ENCODE measurements at places on chromosomes 6 and 20.
A peak's percentile ranks its signal among the peaks of the same experiment; 100 is the strongest.

- no peak for DNase-seq
These were observed 181.0 kb downstream of the COL12A1 start for GRCh38 chr6:75024828-75025227.

DNA sequence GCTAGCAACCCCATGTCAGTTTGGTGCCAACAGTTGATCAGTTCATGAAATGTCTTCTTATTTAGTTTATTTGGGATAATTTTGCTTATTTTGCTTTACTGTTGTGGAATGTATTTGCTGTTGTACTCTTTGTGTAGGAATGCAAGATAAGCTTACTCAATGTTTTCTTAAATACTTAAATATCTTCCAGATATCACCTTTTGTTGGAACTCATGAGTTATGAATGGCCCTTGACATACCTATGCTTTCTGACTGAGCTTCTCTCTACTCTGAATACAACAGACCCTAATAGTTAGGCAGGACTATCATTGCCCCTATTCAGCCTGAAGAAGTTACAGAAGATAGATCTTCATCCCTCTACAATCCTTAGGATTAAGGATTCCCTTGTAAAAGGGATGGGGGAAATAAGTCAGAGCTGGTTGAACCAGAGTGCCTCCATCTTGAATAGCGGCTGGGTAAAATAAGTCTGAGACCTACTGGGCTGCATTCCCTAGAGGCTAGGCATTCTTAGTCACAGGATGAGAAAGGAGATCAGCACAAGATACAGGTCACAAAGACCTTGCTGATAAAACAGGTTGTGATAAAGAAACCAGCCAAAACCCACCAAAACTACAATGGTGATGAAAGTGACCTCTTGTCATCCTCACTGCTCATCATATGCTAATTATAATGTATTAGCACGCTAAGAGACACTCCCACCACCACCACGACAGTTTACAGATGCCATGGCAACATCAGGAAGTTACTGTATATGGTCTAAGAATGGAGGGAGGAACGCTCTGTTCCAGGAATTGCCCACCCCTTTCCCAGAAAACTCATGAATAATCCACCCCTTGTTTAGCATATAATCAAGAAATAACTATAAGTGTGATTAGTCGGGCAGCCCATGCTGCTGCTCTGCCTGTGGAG, 196.9 kb downstream of the AKAP7 start:
- no peak for DNase-seq

- DNase-seq = no peak
These were observed 67.6 kb downstream of the NUDT3 start for GRCh38 chr6:34324738-34325444.

- no peak for DNase-seq
These were observed 31.0 kb upstream of the SLC9A8 start for GRCh38 chr20:49781676-49782075.

- no peak for DNase-seq
These were observed 262.8 kb downstream of the TMEM242 start for GRCh38 chr6:157060440-157060952.

DNA sequence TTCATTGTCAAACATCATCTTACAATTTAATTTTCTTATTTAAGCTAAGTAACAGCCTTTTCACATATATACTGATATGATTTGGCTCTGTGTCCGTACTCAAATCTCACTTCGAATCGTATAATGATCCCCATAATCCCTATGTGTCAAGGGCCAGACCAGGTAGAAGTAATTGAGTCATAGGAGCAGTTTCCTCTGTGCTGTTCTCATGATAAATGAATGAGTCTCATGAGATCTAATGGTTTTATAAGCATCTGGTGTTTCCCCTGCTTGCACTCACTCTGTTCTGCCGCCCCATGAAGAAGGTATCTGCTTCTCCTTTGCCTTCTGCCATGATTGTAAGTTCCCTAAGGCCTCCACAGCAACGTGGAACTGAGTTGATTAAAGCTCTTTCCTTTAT, 25.1 kb upstream of the CMTR1 start:
- DNase-seq = no peak

- DNase-seq = no peak
These were observed 60.1 kb upstream of the ELOVL5 start for GRCh38 chr6:53408826-53409225.

DNA sequence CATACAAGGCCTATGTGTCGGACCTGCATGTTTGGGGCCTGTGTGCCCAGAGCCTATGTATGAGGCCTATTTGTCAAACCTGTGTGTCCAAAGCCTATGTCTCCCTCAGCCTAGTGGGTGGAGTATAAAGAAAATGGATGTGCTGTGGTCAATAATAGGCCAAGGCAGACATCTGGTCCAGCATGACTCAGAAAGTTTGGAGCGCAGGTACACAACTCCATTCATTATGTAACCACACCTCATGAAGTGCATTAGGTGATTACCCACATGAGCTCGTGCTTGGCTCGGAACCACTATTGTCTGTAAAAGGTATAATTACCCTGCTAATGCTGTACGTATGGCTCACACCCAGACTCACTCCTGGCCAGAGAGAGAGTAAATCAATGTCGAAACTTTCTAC, 302.4 kb upstream of the POU3F2 start:
- no peak for DNase-seq

DNA sequence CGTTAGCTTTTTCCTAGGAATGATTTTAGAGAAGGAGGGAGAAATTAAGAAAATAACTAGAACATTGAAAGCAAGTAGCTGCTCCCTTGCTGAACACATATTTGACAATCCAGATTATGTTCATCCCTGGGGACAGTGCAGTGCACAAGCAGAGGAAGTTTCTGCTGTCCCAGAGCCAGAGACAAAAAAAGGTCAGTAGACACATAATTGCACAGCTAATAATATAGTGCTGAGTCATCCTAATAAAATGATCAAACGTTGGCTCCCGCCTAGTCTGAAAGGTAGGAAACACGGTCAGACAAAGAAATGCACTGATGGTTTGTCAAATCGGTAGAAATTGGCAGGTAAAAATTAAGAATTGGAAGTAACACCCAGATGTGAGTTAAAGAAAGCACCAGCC, 21.7 kb upstream of the SSTR4 start:
- no peak for DNase-seq

GRCh38 chr6:26471970-26472369, 14.2 kb downstream of the BTN2A1 start:
- no peak for DNase-seq

GRCh38 chr6:150229436-150230163, 86.8 kb downstream of the PPP1R14C start:
- DNase-seq = no peak

- no peak for DNase-seq
These were observed 16.8 kb downstream of the TMEM244 start for GRCh38 chr6:129844118-129844891.

DNA sequence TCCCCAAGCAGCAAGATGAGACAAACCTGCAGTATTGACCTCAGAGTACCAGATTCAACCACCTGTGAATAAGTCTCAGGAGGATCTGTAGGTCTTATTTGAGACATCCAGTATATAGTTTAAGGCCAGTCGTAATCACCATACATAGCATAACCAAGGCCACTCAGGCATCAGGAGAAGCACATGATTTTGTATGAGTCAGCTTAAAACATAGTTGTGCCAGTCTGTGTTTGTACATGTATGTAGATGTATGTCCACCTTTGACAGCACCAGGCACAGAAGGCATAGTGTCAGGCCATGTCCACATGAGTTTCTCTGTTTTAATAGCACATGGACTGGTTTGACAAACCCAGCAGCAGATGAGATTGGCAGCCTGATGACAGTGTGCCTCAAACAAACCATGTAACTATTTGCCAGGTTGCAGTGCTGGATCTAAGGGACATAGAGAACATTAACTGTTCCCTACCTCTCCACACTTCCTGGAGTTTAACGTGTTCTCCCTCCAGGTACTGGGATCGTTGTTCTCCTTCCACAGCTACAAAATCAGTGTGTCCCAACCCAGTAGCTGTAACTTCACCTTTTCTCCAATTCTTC, 8.6 kb upstream of the ASIP start:
- DNase-seq = no peak

- DNase-seq = no peak
These were observed 53.5 kb upstream of the CEP85L start for GRCh38 chr6:118704915-118705314.

DNA sequence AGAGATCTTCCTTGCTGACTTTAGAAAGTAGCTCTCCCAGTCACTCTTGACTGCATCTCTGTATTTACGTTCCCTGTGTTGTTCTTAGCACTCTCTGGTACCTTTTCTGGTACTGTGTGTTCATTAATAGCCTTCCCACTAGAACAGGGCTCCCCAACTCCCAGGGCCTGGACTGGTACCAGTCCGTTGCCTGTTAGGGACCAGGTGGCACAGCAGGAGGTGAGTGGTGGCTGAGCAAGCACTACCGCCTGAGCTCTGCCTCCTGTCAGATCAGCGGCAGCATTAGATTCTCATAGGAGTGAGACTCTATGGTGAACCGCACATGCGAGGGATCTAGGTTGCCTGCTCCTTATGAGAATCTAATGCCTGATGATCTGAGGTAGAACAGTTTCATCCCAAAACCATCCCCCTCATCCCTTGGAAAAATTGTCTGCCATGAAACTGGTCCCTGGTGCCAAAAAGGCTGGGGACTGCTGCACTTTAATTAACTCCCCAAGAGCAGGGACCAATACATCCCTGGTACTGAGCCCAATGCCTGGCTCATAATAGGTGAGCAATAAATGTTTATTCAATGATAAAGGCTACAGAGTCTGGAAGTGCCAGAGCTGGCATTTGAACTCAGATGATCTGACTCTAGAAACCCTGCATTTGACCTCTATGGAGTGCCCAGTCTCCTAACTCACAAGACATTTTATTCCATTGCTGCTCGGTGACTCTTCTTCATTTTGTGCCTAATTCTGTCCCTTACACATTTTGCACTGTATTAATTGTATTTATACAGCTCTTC, 11.0 kb downstream of the UTRN start:
- DNase-seq = no peak

GRCh38 chr20:5316188-5317158, at the start of gene PROKR2:
Gene PROKR2 (minus strand): TSS chr20:5316954. CDS start chr20:5314369, 2,585 bp downstream.
- peak; percentile 10 for DNase-seq

- DNase-seq = no peak
These were observed 88.6 kb downstream of the ERMARD start for GRCh38 chr6:169839898-169840631.

DNA sequence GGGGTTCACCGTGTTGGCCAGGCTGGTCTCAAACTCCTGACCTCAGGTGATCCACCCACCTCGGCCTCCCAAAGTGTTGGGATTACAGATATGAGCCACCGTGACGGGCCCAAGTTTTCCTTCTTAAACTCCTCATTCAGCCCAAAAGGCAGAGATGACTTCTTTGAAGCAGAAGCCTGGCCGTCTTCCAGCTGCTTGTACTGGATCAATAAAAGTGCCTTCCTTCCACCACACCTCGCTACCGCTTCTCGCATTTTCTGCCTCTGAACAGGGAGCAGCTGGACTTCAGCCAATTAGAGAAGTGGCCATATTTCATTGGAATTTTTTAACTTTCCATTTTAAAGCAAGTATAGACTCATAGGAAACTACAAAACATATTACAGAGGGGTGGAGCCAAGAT, 241.1 kb downstream of the PREX1 start:
- no peak for DNase-seq

- DNase-seq = no peak
These were observed 85.0 kb upstream of the CEP85L start for GRCh38 chr6:118736440-118736839.

DNA sequence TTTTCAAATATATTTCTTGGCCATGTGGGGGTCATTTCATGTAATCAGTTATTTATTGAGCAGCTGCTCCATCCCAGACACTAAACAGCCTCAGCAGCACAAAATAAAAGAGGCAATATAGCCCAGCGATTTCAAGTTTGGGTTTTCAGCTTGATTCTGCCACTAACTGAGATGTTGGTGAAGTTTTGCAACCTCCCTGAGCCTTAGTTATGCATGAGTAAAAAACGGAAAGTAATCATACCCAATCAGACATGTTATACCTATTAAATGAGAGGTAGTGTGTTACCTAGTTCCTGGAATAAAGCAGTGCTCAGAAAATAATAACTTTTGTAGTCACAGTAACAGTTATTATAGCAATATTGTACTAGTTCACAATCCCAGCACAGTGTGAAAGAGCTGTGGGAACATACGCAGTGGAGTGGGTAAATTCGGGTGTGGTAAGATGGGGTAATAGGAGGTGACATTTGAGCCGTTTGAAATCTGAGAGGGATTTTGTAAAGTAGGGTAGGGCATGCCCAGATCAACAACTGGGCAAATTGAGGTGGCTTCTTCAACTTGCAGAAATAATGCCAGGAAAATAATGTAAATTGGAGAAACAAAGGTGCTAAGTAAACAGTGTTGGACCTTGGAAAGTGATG, 1.5 kb downstream of the SLC9A8 start:
- DNase-seq = no peak

- DNase-seq = no peak
These were observed 86.7 kb downstream of the GMDS start for GRCh38 chr6:2158596-2159271.

DNA sequence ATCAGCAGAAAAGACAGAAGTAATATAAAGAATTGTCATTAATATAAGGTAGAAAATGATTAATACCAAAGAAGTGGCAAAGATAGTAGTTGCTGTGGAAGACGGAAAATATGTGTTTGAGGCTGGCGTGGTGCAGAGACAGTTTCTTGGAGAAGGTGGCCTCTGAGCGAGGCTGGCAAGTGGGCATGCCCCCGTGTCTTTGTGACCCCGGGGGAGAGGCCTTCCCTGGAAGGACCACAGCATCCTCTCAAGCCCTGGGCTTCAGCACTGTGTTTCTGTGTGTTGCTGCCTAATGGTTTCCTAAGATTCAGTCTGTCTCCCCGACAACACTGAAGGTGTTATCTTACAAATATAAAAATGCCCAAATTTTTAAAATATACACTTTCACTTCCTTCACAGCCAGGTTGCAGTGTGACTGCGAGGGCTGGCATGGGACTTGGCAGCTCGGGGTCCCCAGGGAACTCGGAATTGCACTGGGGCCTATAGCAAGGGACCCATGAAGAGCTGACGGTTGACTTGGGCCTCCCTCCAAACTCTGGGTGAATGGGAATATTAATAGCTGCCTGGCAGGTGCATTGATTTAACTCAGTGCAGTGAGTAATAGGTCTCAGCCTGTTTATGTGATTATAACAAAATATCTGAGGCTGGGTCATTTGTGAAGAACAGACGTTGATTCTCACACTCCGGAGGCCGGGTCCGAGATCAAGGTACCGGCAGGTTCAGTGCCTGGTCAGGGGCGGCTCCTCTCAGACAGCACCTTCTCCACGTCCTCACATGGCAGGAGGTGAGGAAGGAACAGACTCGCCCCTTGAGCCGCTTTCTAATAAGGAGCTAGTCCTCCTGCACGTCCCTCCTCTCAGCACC, 47.4 kb upstream of the AFDN start:
- no peak for DNase-seq
